ENCODE measurements at places on chromosomes 13 and 19.

- no peak for DNase-seq
Measured at GRCh38 chr13:30829145-30829832, 76.8 kb upstream of the MEDAG start.

DNA sequence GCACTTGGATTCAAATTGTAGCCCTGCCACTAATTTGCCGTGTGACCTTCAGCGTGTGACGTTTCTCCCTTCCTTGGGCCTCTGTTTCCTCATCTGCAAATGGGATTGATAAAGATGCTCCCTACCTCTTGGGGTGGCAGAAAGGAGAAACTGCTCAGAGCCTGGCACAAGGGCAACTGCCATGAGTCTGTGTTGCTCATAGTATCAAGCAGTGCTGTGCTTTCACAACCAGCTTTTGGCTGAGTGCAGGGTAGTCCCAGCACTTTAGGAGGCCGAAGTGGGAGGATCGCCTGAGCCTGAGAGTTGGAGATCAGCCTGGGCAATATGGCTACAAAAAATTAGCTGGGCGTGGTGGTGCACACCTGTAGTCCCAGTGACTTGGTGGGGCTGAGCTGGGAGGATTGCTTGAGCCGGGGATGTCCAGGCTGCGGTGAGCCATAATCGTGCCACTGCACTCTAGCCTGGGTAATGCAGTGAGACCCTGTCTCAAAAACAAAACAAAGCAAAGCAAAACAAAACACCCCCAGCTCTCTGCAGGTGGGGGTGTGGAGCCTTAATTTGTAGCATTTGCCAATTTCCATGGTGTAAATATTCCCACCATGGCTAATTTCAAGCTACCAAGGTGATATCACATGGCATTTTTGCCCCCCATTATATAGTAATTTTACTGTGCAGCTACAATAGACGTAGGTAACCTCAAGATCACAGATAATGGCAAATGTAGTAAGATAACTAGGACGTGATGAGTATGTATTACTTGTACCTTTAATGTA, 1.6 kb upstream of the MARK4 start:
- no peak for DNase-seq

- no peak for DNase-seq
Measured at GRCh38 chr19:4606921-4607678, 32.2 kb upstream of the TNFAIP8L1 start.

GRCh38 chr13:75418997-75419396, 63.0 kb downstream of the TBC1D4 start:
- no peak for DNase-seq

DNA sequence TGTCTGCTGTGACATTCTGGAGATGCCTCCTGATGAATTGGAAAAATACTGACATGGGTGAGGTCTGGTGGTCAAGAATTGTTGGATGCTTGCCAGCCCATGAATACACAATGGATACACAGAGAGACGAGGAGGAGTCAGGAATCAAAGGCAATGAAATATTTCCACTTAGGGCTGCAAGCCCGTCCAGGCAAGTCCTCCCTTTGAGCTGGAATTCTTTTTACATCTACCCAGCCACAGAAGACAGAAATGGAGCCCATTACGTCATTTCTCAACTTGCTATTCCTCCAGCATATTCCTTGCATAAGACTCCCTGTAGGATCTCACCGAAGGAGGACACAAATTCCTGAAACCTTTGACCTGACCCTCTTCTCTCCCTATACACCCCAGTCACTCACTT, 15.7 kb upstream of the IGFL4 start:
- DNase-seq: no peak

DNA sequence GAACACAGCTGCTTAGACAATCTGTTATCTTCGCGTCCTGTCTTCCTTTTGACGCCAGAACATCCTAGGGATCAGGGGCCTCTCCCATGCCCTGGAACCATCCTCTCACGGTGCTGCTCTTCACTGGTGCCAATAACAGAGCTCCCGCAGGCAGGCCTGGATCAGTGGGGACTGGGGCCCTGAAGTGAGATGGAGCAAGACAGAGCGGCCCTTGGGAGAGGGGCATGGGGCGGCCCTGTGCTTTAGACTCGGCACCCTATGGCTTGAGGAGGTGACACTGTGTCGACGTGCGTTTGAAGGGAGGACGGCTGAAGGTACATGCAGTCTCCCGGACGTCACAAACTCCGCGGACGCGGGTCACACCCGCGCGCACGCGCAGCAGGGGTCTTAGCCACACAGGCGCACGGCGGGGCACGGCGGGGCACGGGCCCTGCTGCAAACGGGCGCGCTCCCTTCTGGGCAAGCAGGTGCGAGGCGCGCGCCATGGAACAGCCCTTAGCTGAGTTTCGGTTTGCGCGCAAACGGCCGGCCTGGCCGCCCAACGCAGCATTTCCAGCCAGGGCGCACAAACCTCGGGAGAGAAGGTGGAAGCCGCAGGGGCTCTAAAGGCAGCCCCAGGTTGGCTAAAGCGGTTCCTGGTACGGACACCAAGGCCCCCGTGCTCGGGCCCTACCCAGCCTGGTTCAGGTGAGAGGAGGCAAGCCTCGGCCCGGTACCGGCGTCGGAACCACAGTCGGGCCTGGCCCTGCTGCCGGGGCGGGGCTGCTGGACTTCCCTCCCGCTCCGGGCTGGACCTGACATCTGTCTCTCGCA, 16.5 kb upstream of the RNF17 start:
- no peak for DNase-seq

DNA sequence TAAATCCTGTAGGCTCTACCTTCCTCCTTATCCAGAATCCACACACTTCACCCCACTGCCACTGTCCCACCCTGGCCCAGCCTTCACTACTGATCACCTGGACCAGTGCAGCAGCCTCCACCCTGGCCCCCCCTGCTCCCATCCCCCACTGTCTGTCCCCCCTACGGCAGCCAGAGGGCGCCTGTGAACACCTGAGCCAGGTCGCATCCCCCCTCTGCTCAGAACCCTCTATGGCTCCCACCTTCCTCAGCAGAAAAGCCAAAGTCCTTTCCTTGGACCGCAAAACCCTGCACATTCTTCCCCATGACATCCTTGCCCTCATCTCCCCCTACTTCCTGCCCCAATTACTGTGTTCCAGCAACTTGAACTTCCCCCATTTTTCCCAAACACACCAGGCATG, 20.6 kb downstream of the ELAVL3 start:
- DNase-seq: no peak

- no peak for DNase-seq
Measured at GRCh38 chr13:77219401-77219800, 107.5 kb downstream of the MYCBP2 start.

DNA sequence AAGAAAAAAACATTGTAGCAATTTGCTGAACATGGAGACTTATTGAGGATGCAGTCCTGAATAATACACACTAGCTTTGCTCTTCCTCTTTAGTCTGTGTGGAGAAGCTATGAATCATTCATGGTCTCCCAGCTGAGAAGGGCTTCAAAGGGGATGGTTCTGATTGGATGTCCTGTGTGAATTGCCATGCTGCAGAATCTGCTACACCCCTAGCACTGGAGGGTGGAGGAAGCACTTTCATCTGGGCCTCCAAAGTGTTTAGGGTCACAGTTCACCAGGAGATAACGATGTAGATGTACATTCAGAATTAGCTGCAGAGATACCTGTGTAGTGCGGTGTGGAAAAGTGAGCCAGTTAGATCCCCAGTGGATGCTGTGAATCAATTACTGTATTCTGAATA, 321.1 kb upstream of the EDNRB start:
- DNase-seq: no peak

GRCh38 chr19:925087-925525, 729 bp upstream of the ARID3A start:
- DNase-seq: no peak

DNA sequence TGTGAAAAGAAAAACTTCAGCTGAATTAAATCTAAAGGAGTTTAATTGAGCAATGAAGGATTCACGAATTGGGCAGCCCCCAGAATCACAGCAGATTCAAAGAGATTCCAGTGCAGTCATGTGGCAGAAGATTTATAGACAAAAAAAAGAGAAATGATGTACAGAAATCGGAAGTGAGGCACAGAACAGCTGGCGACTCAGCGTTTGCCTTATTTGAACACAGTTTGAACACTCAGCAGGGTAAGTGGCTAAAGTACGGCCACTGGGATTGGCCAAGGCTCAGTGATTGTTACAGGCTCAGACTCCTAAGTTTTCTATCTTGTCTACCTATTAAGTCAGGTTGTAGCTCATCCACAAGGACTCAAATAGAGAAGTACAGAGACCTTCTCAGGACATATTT, 11.6 kb upstream of the CFAP97D2 start:
- no peak for DNase-seq

- no peak for DNase-seq
Measured at GRCh38 chr13:63011996-63012395, 1596.3 kb upstream of the PCDH20 start.

DNA sequence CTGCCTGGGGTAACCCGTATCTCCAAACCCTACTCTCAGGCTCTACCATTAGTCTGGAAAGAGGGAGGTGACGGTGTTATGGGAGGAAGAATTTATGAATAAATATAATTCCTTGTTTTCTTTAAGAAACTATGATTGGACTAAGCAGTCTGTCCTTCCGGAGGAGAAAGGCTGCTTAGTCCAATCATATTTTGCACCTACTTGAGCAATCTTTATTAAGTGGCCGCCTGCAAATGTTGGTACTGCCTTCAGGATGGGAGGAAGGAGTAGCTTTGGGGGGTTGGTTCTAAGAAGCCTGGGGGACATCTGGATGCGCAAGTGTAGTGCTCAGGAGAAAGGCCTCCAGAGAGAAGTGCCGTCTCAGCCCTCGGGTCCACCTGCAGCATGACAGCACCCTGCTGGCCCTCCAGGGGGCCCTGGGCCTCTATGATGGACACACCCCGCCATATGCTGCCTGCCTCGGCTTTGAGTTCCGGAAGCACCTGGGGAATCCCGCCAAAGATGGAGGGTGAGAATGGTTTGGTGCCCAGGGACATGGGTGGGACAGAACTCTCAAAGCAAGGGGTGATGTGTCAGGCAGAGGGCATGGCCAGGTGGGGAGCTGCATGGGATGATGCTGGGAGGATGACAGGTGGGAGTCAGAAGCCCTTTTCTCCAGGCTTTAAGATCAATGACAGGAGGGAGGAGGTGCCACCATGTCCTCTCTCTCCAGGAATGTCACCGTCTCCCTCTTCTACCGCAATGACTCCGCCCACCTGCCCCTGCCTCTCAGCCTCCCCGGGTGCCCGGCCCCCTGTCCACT, 4.1 kb downstream of the ACP4 start:
- DNase-seq: no peak
